ENCODE measurements at places on chromosomes 7 and 10.

- DNase-seq = no peak
Observed at GRCh38 chr10:98416606-98417388, 1.8 kb upstream of the PYROXD2 start.

DNA sequence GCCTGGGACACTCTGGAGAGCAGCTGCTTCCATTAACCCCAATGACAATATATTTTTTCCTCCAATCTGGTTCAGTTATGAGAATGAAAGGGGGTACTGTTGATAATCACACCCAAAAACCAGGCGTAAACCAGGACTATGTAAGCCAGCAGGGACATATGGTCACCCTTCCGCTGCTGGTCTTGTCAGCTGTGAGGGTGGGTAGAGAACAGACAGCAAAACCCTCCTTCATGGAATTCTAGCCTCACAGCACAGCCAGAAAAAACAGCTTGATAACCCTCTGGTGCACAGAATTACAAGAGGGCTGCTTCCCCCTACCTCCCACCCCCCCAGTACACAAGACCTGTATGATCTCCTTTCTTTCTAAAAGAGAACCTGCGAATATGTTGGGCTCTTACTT, 368.8 kb upstream of the ZMIZ1 start:
- no peak for DNase-seq

GRCh38 chr10:71268247-71268691, 50.8 kb upstream of the SLC29A3 start:
- DNase-seq = no peak

DNA sequence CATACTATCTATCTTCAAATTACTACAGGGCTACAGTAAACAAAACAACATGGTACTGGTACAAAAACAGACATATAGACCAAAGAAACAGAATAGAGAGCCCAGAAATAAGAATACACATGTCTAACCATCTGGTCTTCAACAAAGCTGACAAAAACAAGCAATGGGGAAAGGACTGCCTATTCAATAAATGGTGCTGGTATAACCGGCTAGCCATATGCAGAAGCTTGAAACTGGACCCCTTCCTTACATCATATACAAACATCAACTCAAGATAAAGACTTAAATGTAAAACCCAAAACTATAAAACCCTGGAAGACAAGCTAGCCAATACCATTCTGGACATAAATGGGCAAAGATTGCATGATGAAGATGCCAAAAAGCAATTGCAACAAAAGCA, 1143.7 kb downstream of the DNAJB9 start:
- no peak for DNase-seq

DNA sequence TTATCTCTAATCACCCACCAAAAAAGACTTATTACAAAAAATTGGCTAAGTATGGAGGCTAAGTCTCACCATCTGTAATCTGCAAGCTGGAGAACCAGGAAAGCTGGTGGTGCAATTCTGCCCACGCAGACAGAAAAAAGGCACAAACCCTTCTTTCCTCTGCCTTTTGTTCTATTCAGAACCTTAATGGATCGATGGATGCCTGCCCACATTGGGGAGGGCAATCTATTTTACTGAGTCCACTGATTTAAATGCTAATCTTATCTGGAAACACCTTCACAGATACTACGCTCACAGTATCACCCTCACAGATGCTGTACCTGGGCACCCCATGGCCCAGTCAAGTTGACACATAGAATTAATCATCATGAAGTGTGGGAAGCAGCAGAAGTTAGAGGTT, 10.2 kb downstream of the IGFBP3 start:
- no peak for DNase-seq

DNA sequence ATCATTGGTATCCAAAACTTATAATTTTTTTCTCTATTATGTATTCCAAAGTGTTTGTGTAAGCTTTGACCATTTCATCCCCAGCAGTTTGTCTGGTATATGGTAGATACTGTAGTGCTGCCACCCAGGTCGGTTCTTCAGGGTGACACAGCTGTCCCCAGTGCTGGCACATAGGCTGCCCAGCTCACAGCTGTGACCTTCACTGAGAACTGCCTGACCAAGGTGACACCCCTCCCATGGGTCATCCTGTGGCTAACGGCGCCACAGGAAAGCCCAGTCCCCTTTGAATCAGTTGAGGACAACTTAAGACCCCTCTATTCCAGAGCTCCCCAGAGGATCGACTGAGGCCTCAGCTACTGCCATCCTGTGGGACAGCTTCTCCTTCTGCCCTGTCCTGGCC, 644.2 kb upstream of the FOXK1 start:
- DNase-seq = no peak

DNA sequence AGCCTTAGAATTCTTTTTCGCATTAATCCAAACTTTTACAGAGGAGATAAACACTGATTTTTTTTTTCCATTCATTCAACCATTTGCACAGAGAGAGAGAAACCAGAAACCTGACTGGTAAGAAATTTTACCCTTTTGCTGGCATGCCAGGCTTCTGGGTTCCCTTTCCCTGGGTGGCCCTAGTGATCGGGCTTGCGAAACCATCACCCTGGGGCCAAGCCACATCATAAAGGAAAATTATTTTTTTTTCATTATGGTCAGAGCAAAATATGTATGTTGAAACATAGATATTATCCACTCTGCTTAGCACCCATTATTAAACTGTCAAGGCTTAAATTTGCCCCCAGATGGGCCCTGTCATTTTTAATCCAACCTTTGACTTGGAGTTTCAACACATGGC, 55.4 kb upstream of the INHBA start:
- no peak for DNase-seq

GRCh38 chr10:101484175-101484745, 103.8 kb downstream of the POLL start:
- DNase-seq = no peak

GRCh38 chr7:32936689-32937088, 20.6 kb upstream of the FKBP9 start:
- no peak for DNase-seq

DNA sequence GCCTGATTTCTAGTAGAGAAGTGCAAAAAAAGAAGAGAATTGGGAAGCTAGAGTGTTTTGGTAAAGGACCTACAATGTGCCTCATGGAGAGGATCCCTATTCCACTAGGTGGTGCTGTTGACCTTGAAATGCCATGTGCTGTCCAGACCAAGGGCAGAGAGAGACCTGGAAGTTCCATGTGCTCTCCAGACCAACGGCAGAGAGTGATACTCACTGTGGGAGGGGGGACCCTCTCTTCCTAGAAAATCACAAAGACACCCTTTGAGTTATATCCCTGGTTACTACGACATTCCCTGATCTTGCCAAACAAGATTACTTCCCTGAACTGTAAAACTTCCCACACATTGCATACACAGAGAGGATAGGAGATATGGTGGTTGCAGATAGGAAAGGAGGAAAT, 212.7 kb upstream of the ZNF804B start:
- DNase-seq = no peak

DNA sequence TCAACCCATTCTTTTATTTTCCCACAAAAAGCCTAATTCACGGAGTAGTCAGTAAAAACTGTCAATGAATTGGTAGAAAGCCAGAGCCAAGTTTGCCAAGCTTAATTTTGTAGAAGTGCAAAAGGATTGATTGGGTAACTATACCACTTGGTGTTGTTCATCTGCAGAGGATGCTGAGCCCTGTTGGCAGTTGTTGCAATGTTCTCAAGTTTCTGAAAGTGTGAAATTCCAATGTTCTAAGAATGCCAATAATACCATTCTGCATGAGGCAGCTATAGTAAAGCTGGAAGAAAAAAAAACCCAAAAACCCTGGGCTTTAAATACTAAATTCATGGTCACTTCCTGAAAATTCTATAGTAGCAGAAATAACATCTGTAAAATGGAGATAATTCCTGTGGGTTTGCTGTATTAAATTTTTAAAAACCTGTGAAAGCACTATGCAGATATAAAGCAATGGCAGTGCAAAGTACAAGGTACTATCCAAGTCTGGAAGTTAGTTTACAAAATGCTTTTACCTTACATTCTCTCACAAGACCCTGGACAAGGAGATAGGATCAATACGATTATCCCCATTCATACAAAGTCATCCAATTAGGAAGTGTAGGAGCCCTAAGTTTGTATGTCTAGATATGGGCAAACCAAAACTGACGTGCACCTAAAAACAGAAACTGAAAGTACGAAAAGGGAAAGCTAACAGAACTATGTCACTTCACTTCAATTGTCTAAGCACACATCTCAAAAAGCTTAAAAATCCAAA, 6.0 kb upstream of the PON1 start:
- no peak for DNase-seq

DNA sequence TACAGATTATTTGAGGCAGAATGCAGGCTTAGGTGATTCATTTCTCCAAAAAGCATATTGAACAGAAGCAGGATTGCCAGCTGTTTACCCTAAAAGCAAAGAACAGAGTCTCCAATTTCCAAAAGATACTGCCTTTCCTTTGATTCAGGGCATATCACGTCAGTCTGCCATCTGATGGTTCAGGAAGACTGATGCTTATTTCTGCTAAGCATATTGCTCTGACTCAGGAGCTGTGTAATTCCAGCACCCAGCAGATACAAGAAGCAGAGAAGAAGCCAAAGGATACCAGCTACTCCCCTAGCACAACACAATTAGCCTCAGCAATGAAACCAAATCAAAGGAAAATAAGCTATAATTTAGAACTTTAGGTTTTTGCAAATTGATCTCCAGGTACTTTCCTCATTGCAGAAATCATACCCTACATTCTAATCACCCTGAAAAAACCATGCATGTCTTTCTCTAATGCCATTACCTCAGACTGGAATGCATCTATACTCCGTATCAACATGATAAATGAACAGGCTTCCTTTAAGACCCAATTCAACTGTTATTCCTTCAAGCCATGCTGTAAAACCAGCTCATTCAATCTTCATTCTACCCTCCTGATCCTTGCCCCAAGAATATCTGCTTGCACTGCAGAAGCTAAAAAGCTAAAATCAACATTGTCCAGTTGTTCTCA, 55.1 kb downstream of the ABI1 start:
- DNase-seq = no peak

GRCh38 chr10:103759100-103759781, 96.1 kb downstream of the SH3PXD2A start:
- DNase-seq = no peak

DNA sequence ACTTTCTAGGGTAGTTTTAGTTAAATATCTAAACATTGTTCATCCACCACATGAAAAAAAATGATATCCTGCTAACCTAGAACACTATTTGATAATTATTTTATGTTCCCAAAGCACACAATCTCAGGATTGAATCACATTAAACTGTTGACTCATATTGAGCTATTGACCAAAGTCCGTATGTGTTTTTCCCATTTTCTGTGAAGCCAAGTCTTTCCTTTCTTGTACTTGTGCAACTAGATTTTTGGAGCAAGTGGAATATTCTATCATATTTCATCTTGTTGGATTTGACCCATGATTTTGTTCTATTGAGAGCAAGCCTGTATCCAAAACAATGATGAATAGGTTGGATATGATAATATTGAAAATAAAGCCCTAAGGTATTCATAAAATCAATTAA, 164.6 kb downstream of the SKAP2 start:
- no peak for DNase-seq

- DNase-seq = no peak
Observed at GRCh38 chr7:140018125-140019043, 44.4 kb downstream of the PARP12 start.

DNA sequence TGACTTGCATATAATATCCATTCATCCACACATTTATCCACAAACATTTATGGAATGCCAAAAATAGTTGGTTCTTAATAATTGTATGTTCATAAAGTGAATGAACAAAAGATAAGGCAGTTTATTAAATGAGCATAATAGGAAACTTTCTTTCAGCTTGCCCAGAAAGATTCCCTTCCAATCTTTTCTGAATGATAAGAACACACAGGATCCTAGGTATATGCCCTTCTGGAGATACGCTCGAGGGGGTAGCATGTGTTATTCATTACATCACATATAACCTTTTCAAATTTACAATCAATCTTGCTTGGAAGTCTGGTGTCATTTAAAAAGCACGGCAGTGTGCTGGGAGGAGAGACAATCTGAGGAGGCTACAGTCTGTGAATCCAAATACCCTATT, 80.4 kb upstream of the PDK4 start:
- DNase-seq = no peak

DNA sequence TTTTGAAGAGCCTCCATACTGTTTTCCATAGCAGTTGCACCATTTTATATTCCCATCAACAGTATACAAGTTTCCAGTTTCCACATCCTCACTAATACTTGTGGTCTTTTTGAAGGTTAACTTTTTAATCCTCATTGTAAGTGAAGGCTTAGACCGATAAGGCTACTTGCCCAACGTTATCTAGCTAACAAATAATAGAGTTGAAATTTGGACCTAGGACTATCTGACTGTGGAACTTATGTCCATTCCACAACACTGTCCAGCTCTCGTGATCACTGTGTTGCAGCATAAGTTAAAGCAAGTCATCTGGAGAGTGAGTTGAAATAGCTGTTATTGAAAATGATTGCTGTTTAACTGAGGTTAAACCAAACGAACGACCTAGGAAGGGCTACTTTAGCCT, 84.0 kb downstream of the ZNF92 start:
- no peak for DNase-seq

Data from NCI-H187 (cell line).